ENCODE measurements at places on chromosomes 6 and 20.

DNA sequence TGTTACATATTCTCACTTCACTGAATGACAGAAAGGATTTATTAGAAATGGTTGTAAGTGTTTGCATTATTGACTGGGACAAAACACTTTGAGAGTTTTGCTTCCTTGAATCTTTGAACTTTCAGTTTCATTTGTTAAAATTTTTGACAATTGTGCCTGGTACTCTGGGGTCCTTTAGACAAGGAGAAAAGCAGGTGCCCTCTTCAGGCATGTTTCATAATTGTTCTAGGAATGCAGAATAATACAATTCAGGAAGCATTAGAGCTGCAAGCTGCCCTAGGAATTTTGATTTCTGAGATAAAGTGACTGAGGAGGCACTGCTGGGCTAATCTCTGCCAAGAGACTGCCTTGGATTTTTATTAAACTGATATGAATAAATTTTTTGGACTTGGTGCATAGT is 49.7 kb downstream of the TOP1 start:
- no peak for DNase-seq

GRCh38 chr6:105968603-105969333 is 117.4 kb upstream of the PRDM1 start:
- DNase-seq = no peak

DNA sequence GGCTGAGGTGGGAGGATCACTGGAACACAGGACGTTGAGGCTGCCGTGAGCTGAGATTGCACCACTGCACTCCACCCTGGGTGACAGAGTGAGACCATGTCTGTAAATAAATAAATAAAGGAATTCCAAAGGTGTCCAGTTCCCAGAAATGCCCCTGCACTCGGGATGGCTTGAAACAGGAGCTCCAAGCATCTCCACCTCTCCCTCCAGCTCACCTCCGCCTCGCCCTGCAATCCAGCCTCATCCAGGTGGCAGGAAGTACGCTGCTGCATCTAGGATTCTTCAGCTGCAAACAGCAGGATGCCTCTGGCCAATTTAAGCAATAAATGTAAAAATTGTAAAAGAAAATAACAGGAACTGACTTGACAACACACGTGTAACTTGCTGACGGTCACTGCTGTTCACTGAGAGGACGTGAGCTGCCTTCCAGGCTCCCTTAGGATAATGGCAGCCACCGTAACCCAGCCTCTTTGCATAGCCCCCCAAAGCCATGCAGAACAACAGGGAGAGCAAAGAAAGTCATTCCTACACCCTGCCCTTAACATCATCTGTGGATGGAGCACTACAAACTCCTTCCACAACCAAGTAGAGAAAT is 11.4 kb upstream of the GRM4 start:
- DNase-seq = no peak

DNA sequence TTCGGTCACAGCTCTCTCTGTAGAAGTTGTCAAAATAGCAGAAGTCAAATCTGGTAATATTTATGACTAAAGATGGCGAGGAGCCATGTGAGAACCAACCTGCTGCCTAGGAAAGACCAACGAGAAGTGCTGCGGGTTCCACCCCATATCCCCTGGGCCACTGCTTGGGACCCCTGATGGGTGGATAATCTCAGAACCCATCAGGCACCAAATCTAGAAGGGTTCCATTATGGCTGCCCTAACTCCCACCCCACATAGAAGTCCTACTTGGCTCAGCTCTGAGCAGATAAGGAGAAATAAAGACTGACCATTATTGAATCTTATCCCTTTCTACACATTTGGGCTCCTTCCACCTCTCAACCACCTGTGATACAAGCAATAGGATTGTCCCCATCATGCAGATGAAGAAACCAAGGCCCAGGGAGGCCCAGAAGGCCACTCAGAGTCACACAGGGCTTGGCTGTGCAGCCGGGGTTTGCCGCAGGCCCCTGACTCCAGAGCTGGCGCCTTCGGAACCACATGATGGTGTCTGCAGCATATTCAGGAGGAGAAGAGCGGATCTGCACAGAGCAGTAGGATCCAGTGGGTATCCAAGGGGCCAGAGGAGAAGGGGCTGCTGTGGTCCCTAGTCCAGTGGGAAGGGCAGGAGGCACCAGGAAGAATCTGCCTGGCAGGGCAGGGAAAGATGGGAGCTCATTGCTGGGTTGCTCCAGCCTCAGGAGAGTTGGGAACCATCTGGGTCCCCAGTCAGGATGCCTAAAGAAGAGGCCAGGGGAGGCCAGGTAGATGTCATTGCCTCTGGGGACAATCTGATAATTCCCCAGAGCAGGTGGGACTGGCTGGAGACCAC is 9.6 kb upstream of the PCMTD2 start:
- no peak for DNase-seq

- DNase-seq = no peak
Observed at GRCh38 chr20:41482647-41483552, 116.3 kb upstream of the EMILIN3 start.

GRCh38 chr6:56359201-56359899 is 112.0 kb upstream of the COL21A1 start:
- peak; percentile 79 for DNase-seq

- no peak for DNase-seq
Observed at GRCh38 chr6:26290941-26291340, 74.1 kb upstream of the BTN3A2 start.

- no peak for DNase-seq
Observed at GRCh38 chr6:149483849-149484655, 762 bp downstream of the ZC3H12D start.

DNA sequence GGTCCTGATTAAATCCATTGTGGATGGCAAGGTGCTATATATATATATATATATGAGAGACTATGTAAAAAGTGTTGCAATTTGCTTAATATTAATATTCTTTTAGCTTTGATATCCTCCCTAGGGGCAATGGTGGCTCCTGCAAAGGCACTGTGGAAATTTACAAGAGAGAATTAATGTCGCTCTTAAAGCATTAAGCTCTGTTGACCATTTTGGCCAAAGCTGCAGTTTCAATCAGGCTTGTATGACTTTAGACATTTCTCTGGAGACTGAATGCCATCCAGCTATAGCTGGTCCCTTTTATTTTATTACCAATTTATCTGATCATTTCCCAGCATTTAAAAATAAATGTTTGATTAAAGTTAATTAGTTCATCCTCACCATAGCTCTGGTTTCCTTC is 155.3 kb downstream of the JARID2 start:
- no peak for DNase-seq

DNA sequence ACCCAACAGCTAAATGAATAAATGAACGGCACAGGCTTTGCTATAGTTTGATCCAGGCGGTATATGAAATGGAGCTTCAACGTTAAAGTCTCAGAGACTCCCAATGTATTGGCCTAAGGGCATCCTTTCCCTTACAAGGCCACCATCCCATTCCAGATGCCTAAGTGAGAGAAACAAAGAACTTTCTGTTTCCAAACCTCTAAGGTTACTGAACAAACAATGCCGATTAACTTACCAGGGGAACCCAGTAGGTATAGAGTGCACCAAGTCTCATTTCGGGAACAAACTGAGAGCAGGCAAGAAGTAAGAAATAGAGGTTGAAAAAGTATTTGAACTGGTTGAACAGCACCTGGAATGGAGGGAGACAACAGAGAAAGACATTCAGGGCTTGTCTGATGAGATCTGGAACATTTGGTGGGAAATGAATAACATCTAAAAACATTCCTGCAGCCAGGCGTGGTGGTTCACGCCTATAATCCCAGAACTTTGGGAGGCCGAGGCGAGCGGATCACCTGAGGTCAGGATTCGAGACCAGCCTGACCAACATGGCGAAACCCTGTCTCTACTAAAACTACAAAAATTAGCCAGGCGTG is 42.5 kb downstream of the ATP9A start:
- no peak for DNase-seq

Measured in CD14-positive monocyte (primary cell).